ENCODE measurements at places on chromosomes 3 and 15. TPM values are rescaled to one million over a fixed set of nuclear protein-coding genes. Genes with fewer than 3 reads are reported as not detected.

DNA sequence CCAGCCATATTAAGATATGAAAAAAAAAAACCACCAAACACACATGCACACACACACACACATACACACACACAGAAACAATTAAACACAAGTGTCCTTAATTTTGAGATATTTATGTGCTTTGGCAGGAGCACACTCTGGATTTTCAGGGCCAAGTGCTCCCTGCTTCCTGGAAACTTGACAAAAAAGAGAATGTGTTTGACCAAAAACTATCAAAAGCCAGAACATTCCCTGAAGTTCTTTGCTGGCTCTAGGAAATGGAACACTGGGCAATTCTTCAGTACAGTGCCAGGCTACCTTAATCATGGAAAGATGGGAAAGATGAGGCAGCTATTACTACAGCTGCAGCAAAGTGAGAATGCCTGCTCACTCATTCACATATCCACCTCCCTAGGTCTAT lies 44.6 kb downstream of the P3H2 start:
- peaks cover 25% of the 10 kb centered on the region for H3K4me1 ChIP-seq
- peak; percentile 44 for DNase-seq

DNA sequence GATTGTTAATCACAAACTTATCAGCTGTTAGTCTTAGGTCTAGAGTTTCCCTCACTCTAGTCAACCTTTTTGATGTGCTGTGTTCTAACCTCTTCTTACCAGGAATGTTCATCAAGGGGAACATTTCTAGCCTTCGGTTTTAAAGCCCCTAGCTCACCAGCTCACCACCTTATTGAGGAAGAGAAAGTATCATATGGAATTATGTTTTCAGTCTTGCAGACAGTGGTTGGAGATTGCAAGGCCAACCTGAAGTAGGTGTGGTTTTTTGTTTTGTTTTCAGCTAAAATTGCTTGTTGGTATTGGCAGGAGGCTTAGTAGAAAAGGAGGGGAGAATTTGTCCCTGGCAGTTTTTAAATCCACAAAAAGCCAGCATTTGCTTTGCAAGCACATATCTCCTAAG lies 48.4 kb upstream of the CCDC80 start:
- no peak for DNase-seq
- H3K36me3 ChIP-seq, result no peaks in the 10 kb centered on the region
- no peaks in the 10 kb centered on the region for H3K4me1 ChIP-seq
- H3K27ac ChIP-seq, result no peak overlapping the region
- H3K27me3 ChIP-seq, result no peaks in the 10 kb centered on the region

The CDCP1 gene
- 3.8 TPM for total RNA-seq

DNA sequence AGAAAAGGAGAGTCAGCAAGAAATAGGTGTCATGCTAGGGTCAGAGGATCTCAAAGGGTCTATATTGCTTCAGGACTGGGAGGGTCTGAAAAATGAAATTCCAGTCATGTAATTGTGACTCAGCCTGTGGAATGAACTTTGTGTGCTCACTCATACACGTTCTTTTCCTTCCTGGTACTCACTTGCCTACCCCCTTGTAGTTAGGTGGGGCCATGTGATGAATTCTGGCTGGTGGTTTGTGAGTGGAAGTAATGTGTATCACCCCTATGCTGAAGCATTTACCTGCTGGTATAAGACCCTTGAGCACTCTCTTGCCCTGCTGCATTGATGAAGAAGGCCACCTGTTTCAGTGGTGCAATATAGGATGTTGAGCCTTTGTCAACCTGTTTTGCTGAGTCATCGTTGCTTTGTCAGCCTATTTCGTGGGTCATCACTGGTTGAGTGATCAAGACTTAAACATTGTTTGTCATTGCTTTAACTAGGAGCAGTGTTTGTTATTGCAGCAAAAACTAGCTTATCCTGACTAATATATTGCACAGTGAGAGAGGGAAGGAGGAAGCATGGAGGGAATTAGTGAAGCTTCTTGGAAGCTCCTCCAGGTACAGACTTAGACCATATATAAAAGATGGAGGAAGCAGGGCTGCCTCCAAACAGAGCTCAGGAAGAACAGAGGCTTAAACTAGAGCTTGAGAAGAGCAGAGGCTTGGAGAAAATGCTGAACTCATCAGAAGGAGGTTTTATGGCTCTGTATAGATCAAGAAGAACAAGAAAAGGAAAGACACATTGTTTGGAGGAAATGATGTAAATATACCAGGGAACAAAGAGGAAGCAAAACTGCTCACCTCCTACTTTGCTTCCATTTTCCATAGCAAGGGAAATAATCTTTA lies 28.9 kb downstream of the TLNRD1 start:
- DNase-seq, result no peak
- no peaks in the 10 kb centered on the region for H3K4me1 ChIP-seq
- no peak overlapping the region for H3K27ac ChIP-seq
- no peaks in the 10 kb centered on the region for H3K27me3 ChIP-seq

- peak; percentile 57 for DNase-seq
- no peaks in the 10 kb centered on the region for H3K27me3 ChIP-seq
- H3K4me1 ChIP-seq, result peaks cover 13% of the 10 kb centered on the region
- peak overlapping the region; percentile 79 for H3K4me3 ChIP-seq
Observed at GRCh38 chr3:141231952-141232823, 563 bp downstream of the PXYLP1 start.

DNA sequence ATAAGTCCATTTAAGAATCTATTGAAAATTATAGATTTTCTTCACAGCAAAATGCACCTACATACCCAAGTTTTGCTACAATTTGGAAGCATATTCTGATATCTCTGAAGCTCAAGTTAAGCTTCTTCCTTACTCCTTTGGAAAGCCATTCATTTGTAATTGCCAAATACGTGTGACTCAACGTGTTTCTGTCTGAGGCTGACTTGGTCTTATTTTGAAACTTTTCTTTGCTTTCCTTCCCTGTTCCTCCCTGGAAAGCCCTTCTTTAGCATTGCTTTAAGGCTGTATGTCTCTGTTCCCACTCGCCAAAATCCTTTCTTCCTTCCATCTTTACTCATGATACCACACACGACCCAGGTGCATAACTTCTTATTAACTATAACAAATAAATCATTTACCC lies 232.0 kb downstream of the ZBBX start:
- no peaks in the 10 kb centered on the region for H3K27me3 ChIP-seq
- no peak overlapping the region for H3K27ac ChIP-seq
- H3K4me3 ChIP-seq, result no peak overlapping the region
- no peaks in the 10 kb centered on the region for H3K36me3 ChIP-seq
- no peak for DNase-seq

The LZTFL1 gene
- total RNA-seq, result 17.6 TPM

DNA sequence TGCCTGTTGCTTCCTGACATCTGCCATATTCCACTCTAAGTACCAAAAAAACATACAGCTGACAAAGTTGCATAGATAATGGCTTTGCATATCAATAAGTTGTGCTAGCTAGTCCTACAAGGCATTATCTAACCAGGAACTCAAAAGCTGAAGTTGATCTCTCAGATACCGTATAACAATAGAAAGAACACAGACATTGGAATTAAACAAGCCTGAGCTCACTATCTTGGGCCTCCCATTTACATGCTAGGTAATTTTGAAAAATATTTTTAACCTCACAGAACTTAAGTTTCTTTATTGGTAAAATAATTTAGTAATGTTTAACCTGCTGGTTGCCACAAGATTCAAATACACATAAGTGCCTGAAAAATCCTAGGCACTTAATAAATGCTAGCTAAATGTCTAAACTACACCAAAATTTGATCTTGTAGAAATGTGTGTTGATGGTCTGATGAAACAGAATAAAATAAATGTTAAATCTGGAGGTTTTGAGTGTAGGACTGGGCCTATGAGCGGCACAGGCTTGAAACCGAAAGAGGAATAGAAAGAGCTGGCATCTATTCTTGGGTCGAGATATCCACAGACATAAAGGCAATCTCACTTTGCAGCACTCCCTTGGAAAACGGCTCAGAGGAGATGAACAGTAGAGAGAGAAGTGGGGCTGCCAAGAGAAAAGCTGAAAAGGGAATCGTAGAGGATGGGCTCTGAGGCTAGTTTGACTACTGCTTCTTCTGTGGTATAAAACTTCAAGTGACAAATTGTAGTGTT lies 29.9 kb upstream of the TTC14 start:
- H3K27me3 ChIP-seq, result no peaks in the 10 kb centered on the region
- no peak for DNase-seq
- no peaks in the 10 kb centered on the region for H3K4me1 ChIP-seq
- H3K4me3 ChIP-seq, result no peak overlapping the region
- no peak overlapping the region for H3K27ac ChIP-seq

The PLS1 gene
- total RNA-seq, result 8.3 TPM

- no peak overlapping the region for H3K27ac ChIP-seq
- no peak overlapping the region for H3K4me3 ChIP-seq
- DNase-seq, result no peak
- no peaks in the 10 kb centered on the region for H3K4me1 ChIP-seq
- no peaks in the 10 kb centered on the region for H3K27me3 ChIP-seq
Observed at GRCh38 chr15:56957812-56958406, 39.5 kb downstream of the TCF12 start.

GRCh38 chr15:70316059-70316600 lies 218.4 kb upstream of the TLE3 start:
- no peaks in the 10 kb centered on the region for H3K27me3 ChIP-seq
- no peaks in the 10 kb centered on the region for H3K4me1 ChIP-seq
- H3K27ac ChIP-seq, result no peak overlapping the region

DNA sequence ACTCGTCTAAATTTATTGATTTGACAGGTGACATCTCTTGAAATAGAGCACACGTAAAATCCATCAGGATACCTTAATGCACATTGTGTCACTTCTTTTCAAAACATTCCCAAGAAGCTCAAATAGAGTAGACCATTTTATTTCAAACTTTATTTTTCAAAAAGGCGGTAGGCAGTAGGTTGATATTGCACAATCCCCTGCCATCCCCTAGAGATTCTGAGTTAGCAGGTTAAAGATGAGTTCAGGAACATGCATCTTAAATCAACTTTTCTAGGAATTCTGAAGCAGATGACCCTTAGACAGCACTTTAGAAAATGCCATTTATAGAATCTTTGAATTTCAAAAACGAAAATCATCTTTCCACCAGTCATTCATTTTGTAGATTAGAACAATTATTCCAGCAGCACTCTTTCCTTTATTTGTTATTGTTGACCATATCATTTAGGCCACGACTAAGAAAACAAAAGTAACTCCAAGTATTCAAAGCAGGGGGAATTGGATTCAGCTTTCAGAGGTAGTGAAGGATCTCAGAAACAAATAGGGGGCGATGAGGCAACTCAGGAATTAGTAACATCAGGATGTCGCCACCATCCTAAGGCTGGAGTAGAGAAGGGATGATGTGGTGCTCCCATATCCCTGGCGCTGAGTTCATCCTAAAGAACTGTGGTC lies 198.2 kb upstream of the MCTP2 start:
- H3K27me3 ChIP-seq, result no peaks in the 10 kb centered on the region
- H3K4me1 ChIP-seq, result no peaks in the 10 kb centered on the region
- no peak for DNase-seq
- no peaks in the 10 kb centered on the region for H3K36me3 ChIP-seq

- no peak overlapping the region for H3K4me3 ChIP-seq
- DNase-seq, result no peak
- H3K36me3 ChIP-seq, result peaks cover 94% of the 10 kb centered on the region
- H3K27ac ChIP-seq, result no peak overlapping the region
- H3K27me3 ChIP-seq, result no peaks in the 10 kb centered on the region
- H3K4me1 ChIP-seq, result no peaks in the 10 kb centered on the region
Observed at GRCh38 chr15:70056091-70056680, 41.5 kb downstream of the TLE3 start.

The UCN2 gene
- total RNA-seq, result not detected

DNA sequence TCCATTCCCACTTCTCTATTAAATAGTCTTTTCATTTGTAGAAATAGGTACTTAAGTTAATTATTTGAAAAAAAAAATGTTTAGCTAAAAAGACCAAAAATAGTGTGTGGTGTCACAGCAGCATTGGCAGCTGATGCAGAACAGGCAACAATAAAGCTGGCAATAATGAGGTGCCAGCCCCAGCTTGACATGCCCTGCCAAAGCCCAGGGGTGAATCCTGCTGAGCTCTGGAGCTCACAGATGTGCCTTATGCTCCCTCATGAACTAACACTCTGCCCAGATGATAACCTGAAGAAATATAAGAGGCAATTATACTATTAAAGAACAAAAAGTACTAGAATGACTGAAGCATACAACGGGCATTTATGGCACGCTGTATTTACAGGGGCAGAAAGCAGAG lies 63.8 kb downstream of the IGSF11 start:
- H3K4me3 ChIP-seq, result no peak overlapping the region
- H3K27ac ChIP-seq, result no peak overlapping the region
- no peaks in the 10 kb centered on the region for H3K4me1 ChIP-seq
- H3K27me3 ChIP-seq, result no peaks in the 10 kb centered on the region
- H3K36me3 ChIP-seq, result no peaks in the 10 kb centered on the region

DNA sequence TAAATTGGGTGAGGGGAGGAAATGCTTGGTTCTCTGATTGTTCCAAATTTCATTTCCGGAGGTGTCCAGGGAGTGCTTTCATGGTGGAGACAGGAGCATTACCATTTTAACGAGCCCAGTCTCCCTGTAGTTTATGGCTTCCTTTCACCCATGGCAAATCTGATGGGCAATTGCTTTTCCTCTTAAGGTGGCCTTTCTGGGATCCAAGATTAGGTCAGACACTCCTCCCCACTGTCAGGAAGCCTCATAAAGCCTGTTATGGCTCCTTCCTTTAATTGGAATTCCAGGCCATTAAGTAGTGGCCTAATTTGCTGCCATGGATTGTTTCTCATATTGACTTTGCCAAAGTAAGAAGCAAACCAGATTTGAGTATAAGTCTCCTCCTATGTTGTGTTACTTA lies 157.8 kb downstream of the PDCD6IP start:
- no peaks in the 10 kb centered on the region for H3K36me3 ChIP-seq
- no peaks in the 10 kb centered on the region for H3K27me3 ChIP-seq
- no peak for DNase-seq
- no peak overlapping the region for H3K27ac ChIP-seq
- no peaks in the 10 kb centered on the region for H3K4me1 ChIP-seq

DNA sequence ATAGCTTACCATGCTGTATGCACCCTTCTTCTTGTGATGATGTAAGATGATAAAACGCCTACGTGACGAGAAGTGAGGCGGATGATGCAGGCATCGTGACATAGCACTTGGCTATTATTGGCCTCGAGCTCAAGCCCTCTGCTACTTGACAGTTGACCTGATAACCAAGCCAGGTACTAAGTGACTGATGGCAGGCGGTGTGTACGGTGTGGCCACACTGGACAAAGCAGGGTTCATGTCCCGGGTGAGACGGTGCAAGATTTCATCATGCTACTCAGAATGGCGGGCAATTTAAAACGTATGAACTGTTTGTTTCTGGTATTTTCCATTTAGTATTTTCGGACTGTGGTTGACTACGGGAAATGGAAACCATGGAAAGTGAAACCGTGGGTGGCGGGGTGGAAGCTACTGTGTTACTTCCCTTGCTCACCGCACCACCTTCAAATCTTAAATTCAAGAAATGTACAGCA lies 57.7 kb downstream of the SLC12A8 start:
- no peaks in the 10 kb centered on the region for H3K4me1 ChIP-seq
- H3K27me3 ChIP-seq, result no peaks in the 10 kb centered on the region
- H3K4me3 ChIP-seq, result no peak overlapping the region
- H3K27ac ChIP-seq, result no peak overlapping the region
- H3K36me3 ChIP-seq, result no peaks in the 10 kb centered on the region
